NK-92 treated with Interleukin-12 subunit alpha and Interleukin-12 subunit beta, amount 100 ng/mL, for 24 hours (cell line): ENCODE measurements at places on chromosomes 16 and 17.
A peak's percentile ranks its signal among the peaks of the same experiment; 100 is the strongest.

GRCh38 chr16:26396511-26397235 lies 670.1 kb upstream of the C16orf82 start:
- no peak for DNase-seq

DNA sequence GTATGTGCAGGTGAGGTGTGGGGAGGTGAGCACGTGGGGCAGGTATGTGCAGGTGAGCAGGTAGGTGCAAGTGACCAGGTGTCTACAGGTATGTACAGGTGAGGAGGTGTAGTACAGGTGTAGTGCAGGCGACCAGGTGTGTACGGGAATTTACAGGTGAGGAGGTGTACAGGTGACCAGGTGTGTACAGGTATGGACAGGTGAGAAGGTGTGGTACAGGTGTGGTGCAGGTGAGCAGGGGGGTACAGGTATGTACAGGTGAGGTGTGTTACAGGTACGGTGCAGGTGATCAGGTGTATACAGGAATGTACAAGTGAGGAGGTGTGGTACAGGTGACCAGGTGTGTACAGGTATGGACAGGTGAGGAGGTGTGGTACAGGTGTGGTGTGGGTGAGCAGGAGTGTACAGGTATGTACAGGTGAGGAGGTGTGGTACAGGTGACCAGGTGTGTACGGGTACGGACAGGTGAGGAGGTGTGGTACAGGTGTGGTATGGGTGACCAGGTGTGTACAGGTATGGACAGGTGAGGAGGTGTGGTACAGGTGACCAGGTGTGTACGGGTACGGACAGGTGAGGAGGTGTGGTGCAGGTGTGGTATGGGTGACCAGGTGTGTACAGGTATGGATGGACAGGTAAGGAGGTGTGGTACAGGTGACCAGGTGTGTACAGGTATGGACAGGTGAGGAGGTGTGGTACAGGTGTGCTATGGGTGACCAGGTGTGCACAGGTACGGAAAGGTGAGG lies 12.8 kb upstream of the DBNDD1 start:
- DNase-seq = no peak

DNA sequence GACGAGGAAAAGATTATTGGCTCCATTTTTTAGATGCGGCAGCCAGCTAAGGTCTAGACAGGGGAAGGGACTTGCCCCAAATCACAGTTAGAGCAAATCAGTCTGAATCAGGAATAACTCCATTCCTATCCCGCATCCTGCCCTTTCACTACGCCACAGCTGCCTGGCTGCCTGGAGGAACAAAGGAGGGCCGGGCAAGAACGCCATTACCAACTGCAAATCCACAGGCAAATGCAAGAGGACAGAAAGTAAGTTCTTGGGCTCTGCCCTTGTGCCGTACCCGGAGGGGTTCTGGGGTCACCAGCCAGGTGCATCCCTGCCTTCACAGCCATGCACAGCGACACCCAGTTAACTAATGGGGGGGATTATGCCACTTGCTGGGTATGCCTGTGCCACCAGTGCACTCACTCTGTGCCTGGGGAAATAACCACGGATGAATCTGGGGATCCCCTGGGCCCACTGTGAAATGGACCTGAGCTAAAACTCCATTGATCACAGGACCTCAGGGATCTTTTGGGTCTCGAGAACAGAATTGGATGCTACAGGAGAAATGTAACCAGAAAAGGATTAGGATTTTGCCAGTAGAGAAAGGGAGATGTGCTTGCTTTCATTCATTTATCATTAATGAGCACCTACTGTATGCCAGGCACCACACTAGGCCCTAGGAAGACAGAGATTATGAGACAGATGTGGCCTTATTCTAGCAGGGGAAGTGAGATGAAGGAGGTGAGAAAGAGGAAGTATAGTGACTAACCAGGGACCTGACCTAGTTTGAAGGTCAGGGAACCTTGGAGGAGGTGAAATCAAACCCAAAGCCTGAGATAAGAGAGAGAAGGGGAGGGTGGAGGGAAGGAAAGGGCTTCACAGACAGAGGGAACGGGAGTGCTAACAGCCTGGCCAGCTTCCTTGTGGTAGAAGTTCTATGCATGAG lies 17.7 kb downstream of the BCL7C start:
- no peak for DNase-seq

DNA sequence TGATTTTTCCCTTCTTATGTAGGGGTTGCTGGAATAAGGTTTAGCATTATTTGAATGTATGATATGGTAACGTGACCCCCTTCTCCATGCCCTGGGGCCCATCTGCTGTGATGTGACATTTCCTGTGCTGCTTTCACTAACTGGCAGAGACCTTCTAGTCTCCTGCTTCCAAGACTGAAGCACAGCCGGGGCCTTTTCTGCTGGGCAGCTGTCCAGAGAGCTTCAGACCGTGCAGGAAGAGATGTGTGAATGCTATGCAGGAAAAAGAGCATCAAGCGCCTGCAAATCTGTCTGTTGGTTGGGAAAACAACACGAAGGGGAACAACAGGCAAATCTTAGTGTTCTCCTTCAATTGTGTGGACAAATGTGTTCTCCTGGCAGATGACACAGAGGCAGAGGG lies 128.5 kb downstream of the SPACA3 start:
- DNase-seq = no peak

- no peak for DNase-seq
Observed at GRCh38 chr17:6668219-6668618, 16.7 kb downstream of the C17orf100 start.

GRCh38 chr16:25107466-25107792 lies 4.1 kb upstream of the LCMT1 start:
- DNase-seq = no peak

GRCh38 chr17:56558088-56558487 lies 35.4 kb upstream of the NOG start:
- DNase-seq = no peak

DNA sequence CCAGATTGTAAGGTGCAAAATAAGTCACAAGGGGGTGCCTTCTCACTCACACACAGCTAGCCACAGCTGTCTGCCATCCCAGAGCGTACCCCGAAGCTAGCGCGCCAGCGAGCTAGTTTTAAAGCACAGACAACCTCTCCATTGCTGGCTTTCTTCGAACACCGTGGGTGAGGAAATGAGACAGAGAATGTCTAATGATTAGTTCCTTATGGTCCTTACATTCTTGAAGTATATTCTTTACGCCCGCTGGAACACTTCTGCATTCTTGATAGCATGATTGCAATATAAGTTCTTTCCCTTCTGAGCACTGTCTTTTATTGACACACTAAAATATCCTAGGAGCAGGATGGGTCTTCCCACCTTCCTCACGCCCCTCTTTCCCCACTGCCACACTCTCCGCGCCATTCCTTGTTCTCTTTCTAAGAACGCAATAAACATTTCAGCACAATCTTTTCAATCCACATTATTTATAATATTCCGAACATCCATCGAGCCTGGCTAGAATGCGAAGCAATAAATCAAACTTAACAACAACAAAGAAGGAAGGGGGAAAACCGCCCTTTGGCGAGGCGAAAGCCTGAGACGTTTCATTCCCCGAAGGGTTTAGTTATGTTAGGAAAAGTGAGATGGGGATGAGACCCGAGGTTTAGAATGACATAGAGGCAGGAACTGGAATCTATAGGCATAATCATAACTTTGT lies 251.3 kb downstream of the NTN1 start:
- no peak for DNase-seq

DNA sequence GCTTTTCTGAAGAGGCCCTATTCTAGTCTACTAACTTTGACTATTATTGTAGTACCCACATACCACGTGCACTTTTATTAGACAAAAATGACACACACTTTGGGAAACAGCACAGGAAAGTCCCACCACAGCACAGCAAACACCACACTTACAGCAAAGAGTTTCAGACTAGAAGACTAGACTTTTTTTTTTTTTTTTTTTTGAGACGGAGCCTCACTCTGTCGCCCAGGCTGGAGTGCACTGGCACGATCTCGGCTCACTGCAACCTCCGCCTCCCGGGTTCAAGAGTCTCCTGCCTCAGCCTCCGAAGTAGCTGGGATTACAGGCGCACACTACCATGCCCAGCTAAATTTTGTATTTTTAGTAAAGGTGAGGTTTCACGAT lies 20.1 kb downstream of the YWHAE start:
- DNase-seq = no peak

GRCh38 chr17:3963237-3964201 lies 718 bp downstream of the ATP2A3 start:
- DNase-seq = peak; percentile 50

GRCh38 chr16:25192096-25192495 lies 24.7 kb upstream of the AQP8 start:
- DNase-seq = no peak

DNA sequence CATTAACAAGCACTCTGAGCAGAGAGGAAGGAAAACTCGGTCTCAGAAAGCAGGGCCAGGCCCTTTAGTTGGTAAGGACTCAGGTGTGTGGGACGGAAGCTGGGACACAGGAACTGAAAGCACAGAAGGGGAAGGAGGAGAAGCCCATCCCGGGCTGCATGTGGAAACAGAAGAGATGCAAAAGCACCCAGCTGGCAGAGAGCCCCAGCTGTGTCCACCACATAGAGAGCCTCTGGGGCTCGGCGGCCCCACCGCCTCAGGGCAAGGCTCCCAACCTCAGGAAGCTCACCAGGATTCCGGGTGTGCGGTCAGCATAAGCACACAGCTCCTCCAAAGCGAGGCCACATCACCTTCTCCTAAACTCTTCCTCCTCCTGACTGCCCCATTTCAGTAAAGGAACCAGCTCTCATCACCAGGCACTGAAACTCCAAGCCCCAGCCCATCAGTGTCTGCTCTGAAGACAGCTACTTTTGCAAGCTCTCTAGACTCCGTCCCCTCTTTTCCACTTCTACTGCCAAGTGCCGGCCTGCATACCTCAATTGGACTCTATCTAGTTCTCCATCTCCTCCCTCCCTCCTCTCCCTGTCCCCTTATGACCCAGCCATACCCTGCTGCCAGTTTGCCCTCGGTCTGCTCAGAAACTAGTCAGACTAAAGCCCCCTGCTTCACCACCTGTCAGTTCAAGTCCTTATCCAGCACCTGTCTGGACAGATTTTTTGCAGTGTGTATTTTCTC lies 6.0 kb downstream of the ST3GAL2 start:
- no peak for DNase-seq

- DNase-seq = no peak
Observed at GRCh38 chr16:68961778-68962402, 118.6 kb downstream of the TANGO6 start.

DNA sequence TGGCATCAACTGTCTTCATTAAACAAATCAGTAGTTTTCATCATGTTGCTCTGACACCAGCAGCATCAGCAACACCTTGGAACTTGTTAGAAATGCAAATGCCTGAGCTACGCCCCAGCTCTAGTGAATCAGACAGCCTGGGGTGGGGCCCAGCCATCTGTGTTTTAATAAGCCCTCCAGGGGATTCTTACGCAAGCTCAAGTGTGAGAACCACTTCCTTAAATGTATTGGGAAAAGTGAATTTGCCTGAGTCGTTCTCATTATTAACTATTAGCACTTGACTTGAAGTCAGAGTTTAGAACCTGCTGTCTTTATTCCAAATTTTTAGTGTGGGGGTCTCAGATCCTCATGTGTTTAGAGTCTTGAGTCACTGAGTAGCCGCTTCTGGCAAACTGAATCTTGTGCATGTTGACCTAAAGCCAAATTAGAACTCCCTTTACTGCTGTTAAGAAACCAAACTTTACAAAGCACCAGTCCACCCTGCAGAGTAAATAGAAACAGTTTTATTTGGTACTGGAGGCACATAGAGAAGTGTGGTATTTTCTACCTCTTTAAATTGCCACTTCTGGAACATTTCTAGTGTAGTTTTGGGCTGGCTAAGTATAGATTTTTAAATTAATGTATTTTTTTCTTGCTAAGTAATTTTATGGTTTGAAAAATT lies 137.4 kb upstream of the COX10 start:
- DNase-seq = no peak

- no peak for DNase-seq
Observed at GRCh38 chr17:39607851-39608130, at the start of gene NEUROD2. Gene NEUROD2 (minus strand): TSS chr17:39607920. CDS start chr17:39606599, 1,321 bp downstream.

- DNase-seq = peak; percentile 52
Observed at GRCh38 chr17:42116705-42117396, 4.3 kb downstream of the KAT2A start.

GRCh38 chr17:1779571-1780131 lies 17.8 kb downstream of the SERPINF1 start:
- DNase-seq = no peak

GRCh38 chr17:27896701-27897100 lies 3.5 kb upstream of the LYRM9 start:
- no peak for DNase-seq

GRCh38 chr16:73319737-73320136 lies 271.8 kb upstream of the ZFHX3 start:
- DNase-seq = no peak

- DNase-seq = no peak
Observed at GRCh38 chr17:33262266-33263123, 30.6 kb downstream of the ASIC2 start.

DNA sequence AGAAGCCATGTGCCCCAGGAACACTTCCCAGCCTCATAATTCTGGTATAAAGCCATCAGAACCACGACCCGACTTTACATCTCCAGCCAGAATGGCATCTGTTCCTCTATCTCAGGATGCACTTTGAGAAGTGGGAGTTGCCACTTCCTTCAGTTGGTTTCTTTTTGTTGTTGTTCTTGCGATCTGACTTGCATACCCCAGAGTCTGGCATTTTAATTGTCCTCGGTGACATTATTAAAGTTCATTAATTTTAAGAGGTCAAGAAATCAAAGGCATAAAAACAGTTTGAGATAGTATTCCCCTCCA lies 13.5 kb downstream of the MARCHF10 start:
- DNase-seq = no peak

DNA sequence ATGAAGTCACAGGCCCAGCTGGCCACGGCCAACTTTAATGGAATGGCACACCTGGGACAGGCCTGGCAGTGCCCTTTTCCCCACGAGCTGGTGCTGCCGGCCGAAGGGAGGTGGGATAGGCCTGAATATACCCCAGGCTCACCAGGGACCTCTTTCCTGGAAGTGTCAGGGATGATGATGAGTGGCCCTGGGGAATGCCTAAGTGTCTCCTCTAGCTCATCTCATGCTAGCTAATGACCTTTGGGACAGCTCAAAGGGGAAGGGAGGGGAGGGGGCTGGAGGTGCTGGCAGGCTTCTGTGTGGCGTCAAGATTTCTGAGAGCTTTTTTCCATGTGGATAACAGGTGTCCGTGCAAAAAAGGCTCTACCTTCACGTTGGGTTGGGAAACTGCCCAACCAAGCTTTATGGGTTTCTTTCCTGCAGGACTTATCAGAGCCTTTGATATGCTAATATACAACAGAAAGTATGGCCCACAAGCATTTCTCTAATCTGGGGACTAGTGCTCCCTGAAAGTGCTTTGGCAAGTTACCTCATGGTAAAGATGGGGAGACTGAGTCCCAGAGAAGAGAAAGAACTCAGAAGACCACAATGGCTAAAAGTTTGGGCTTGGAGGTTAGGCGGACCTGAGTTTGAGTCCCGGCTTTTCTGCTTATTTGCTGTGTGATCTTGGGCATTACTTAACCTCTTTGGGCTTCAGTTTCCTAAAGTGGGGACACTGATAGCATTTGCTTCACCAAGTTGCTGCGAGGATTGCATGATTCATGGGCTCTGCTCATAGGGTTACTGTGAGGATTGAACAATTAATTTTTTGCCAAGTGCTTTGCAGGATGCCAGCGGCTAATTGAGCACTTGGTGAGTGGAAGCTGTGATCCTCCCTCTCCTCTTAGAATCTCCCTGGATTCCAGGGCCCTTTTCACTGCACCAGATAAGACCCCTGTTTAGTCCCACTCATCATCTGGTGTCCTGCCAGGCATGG lies 14.0 kb downstream of the ADGRG1 start:
- no peak for DNase-seq
